ENCODE measurements at places on chromosomes 3 and 15. TPM values are rescaled to one million over a fixed set of nuclear protein-coding genes. Genes with fewer than 3 reads are reported as not detected.

- DNase-seq = no peak
Measured at GRCh38 chr15:81108427-81108826, 25.6 kb upstream of the CFAP161 start.

DNA sequence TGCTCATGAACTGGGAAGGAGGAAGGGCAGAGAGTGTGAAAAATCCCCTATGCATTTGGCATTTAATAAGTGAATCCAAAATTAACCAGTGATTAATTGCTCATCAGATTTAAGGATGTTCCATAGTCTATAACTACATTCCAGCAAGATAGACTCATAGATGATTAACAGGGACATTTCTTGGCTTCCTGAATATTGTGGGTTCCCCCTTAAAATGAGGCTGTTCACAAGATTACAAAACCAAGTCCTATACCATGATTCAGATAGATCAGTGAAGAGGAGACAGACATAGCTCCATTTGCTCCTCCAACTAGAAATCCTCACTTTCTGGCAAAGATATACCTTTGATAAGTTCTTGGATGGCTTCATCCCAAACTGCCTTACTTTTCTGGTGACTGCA lies 15.4 kb downstream of the RASGRP1 start:
- no peak for DNase-seq

DNA sequence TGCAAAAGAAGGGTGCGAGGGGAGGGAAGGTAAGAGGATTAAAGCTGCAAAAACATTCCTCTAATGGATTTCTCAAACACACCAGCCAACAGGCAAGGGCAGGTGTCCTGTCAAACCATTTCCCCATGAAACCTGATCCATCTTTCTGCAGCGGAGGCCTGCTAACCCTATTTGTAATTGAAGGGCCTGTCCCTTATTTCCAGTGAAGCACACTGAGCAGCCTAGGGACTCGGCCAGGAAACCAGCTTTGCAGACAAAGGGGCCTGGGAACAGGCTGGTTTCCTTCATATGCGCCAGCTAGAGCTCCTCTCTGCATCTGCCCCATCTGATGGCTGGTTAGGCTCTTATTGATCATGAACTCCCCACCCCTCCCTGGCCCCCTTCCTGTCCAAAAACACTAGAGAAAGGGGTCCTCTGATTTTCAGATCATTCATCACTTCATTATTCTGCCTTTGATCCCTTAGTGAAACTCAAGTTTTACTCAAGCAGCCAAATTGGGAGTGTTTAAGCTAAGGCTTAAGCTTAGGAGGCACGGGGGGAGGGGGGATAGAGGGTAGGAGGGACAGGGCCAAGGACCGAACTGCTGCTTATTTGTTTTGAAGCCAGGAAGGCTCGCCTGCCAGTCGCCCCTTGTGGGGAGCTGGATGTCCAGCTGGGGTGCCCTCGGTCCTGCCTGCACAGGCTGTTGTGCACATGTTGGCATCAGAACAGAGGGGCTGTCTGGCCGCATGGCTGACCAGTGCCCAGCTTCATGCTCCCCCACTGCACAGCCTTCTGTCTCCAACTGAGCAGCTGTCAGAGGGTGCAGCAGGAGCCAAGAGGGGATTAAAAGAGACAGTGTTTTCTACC lies 53.1 kb downstream of the BOC start:
- no peak for DNase-seq

GRCh38 chr15:49064281-49064653 lies 18.0 kb upstream of the SECISBP2L start:
- DNase-seq = no peak

- no peak for DNase-seq
Measured at GRCh38 chr3:119664850-119665379, 4.5 kb upstream of the POPDC2 start.

DNA sequence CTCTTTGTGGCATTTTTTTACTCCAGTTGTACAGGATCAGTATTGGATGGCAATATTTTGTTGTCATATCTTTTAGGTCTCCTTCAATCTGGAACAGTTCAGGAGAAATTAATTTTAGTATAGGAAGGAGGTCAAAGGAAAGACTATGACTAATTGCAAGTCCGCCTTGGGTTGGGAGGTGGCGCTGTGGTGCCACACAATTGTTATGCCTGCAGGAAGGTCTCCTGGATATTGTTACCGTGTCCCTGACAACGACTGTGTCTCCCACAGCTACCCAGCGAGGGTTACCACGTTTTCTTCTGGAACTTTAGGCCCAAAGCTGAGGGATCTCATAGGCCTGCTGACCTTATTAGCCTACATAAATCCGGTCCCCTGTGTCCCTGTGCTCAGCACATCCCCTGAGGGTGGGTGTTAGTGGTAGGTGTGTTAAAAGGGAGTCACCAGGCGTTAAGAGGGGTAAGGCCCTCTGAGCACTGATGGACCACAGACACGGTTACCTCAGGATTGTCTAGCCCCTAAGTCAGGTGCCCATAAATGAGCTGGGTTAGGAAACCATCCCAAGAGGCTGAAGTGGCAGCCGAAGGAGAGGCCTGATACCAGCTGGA lies 31.5 kb downstream of the KCNAB1 start:
- DNase-seq = peak; percentile 58

DNA sequence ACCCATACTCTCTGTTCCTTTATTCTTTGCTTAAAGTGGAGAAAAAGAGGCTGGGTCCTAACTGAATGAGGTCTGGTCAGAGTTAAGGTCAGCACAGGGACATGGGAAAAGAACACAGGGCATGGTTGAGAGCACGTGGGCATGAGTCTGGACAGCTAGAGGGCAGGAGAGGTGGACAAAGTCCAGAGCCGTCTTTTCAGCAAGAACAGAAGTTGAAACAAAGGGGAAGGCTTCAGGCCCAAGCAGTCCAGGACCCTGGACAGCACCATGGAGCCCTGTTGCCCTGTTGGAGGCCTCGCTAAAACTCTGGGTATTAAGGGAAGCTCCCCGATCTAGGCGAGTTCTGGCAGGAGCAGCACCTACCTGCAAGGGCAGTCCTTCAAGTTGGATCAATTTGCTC lies 50.7 kb downstream of the XYLB start:
- DNase-seq = no peak

- no peak for DNase-seq
Measured at GRCh38 chr3:64549869-64550268, 137.9 kb downstream of the ADAMTS9 start.

GRCh38 chr15:73389971-73390544 lies 21.3 kb upstream of the HCN4 start:
- DNase-seq = no peak

DNA sequence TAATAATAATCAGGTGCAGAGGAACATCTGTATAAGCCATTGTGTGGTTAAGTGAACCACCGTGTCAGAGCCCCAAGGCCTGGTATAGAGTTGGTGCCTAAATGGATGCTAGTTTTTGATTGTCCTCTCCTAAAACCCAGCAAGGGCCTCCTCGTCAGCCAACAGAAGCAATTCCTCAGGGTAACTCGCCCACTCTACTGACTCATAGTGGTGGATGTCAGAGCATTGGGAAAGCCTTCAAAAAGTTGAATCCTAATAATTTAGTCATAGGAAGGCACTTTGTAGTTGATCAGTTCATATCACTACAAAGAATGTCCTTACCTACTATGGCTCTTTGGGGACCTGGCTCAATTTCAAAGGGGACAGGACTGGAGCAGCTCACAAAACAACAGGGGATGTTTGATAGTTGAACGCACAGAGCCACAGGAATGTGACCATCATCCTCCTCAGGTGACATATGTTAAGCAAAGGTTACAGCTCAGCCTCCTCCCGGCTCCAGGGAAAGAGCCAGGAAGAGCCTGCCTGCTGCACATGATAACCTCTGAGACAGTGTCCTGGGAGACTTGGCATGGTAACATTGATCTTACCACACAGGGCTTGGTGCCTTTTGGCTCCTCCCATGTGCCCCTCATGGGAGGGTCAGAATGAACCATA lies 338.7 kb downstream of the CLSTN2 start:
- no peak for DNase-seq

- no peak for DNase-seq
Measured at GRCh38 chr3:151750181-151750580, 16.5 kb downstream of the AADACL2 start.

DNA sequence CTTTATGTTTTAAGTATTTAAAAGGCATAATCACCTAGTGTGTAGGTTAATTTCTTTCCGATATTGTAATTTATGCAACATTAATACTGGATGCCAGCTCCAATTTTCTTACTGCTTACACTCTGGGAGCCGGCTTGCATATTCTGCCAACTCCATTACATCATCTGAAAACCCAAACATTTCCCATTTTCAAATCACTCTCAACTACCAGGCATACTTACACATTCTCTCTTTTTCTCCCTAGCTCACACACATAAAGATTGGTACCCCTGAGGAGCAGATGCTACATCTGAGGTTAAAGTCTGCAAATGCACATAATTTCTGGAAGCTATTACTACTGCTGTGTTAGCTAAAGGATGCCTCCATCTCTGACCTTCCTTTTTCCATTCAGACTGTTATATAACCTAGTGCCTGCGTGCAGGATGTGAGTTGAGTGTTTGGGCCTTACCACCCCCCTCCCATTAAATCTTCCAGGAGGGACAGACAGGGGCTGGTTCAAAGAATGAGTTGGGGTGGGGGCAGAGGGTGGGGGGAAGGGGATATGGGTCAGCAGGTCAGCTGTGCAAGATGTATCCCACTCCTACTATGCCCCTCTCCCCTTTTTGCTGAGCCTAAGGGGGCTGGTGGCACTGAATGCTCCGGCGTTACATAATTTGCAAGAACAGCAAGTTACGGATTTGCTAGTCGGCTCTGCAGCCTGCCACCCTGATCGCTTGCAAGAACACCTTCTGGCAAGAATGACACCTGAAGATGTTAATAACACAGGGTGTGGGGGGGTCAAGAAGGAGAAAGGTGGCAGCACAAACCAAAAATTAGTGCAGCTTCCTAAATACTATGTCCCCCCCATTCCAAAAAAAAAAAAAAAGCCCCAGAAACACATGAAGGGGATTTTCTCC lies 2.5 kb downstream of the RORA start:
- no peak for DNase-seq

DNA sequence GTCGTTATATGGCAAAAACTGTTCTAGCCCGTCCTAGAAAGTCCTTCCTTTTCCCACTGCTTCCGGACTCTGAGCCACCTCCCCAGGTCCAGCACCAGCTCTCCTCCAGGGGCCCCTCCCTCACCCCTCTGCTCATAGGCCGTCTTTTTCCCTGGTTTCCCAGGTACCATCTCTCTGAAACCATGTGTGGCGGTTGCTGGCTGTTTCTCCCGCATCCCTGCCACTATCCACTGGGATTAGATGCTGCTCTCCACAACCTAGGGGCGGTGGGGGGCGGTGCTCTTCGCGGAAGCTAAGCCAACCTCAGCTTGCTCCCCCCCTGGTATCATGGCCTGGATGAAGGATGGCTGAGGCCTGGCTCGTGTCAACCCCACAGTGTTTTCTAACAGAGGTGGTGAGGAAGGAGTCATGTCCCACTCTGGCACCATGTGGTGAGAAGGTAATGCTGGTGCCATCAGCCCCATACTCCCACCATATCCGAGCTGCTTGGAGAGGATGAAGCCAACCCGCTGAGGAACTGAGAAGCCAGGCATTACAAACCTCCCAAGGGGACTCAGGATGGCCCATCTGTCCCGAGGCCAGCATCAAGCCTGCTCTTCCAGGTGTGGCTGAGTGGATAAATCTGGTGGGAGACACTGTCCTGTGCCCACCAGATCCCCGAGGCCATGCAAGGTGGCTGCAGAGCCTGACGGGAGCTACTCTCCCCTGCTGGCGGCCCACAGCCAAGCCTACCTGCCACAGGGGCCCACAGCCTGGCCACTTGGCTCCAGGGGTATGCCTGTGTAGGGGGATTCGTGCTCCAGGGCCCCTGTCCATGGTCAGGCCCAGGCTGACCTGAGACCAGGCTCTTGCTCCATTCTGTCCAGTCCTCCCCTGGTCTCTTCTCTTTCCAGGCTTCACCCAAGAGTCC lies 27.9 kb upstream of the SLC41A3 start:
- no peak for DNase-seq

- no peak for DNase-seq
Measured at GRCh38 chr15:94225616-94226015, 5.7 kb upstream of the MCTP2 start.

DNA sequence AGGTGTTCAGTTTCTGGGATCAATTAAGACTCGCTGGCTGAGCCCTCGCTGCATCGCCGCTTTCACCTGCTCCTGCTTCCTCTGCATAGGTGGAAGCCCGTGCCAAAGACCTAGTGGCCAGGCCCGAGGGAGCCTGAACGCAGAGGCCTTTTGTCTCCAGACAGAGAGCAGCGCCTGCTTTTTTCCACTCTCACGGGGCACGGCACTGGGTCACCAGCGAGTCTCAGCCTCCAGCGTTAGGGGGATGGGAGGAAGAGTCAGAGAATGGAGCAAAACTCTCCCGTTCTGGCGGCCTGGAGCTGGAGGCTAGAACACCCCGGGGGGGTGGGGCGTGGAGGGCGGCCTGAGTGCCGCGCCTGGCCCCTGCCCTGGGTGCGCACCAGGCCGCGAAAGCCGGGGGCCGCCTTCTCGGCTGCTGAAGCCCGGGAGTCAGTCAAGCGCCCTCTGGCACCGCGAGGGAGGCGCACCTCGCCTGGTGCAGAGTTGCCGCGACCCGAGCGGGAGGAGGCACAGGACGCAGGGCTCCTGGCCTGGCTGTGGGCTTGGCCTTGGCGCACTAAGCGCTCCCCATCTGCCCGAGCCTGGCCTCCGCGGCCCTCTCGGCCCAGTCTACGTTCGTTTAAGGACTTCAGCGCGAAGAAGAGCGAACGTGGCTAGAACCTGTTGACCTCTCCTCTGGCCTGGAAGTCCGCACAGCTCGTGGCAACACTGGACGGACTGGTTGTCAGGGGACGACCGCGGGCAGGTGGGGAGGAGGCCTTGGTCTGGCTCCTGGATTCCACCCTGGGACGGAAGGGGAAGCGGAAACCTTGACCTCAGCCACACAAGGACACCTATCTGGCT lies 21.5 kb downstream of the NR2F2 start:
- DNase-seq = no peak

DNA sequence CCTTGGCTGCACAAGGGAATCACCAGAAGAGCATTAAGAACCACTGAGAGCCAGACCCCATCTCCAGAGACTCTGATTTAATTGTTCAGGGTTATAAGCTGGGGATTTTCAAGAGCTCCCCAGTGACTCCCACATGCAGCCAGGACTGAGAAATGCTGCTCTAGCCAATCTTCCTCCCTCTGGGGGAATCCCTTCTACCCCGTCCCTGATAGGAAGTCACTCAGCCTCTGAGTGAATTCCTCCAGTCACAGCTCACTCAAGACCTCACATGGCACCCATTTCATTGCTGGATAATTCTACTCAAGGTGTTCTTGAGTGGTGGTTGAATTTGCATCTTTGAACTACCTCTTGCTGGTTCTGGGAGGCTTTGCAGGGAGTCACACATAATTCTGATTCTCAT lies 10.7 kb downstream of the CCR3 start:
- no peak for DNase-seq

GRCh38 chr3:9630550-9631139 lies 18.7 kb upstream of the MTMR14 start:
- no peak for DNase-seq

GRCh38 chr15:60374209-60374608 lies 23.6 kb downstream of the ANXA2 start:
- no peak for DNase-seq

LYZL4 gene
- not detected for total RNA-seq

CDC25A gene
- total RNA-seq = 15.8 TPM

FILIP1L gene
- total RNA-seq = 35.6 TPM

WNT5A gene
- 0.07 TPM for total RNA-seq

CLDN1 gene
- 0.14 TPM for total RNA-seq

BFSP2 gene
- not detected for total RNA-seq

CAND2 gene
- total RNA-seq = 3.3 TPM

Measured in pulmonary artery endothelial cell (primary cell).